ENCODE measurements at places on chromosomes 1 and 21. TPM values are rescaled to one million over a fixed set of nuclear protein-coding genes. Genes with fewer than 3 reads are reported as not detected.

The AMY1C gene
- total RNA-seq: not detected

The GUCA2A gene
- total RNA-seq: 1.8 TPM

The KIF14 gene
- total RNA-seq: 0.45 TPM

The PDZK1 gene
- total RNA-seq: 5.1 TPM

The LMOD1 gene
- total RNA-seq: 399 TPM

The CRYBG2 gene
- total RNA-seq: 12.7 TPM

The GJA9 gene
- not detected for total RNA-seq

The COL16A1 gene
- 127 TPM for total RNA-seq

The ANGPTL7 gene
- total RNA-seq: not detected

The ERVH48-1 gene
- total RNA-seq: not detected

DNA sequence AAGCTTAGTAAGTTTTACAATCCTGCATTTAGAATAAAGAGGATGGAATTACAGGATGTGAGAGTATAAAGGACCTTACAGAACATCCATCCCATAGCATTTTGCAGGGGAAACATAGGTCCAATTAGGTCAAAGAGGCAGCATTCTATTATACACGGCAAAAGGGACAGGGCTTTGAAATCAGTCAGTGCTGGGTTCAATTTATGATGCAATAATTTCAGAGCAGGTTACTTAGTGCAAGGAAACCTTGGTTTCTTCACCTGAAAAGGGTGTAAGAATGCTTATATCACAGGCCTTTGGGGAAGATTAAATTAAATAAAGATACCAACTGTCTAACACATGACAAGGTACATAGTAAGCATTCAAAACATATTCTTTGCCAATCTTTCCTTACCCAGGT, 17.1 kb upstream of the NTNG1 start:
- no peaks in the 10 kb centered on the region for H3K4me1 ChIP-seq

- peak; percentile 53 for DNase-seq
- no peaks in the 10 kb centered on the region for H3K27me3 ChIP-seq
- H3K4me3 ChIP-seq: no peak overlapping the region
- no peak overlapping the region for H3K27ac ChIP-seq
These were observed 27.1 kb upstream of the HHAT start for GRCh38 chr1:210301615-210302000.

DNA sequence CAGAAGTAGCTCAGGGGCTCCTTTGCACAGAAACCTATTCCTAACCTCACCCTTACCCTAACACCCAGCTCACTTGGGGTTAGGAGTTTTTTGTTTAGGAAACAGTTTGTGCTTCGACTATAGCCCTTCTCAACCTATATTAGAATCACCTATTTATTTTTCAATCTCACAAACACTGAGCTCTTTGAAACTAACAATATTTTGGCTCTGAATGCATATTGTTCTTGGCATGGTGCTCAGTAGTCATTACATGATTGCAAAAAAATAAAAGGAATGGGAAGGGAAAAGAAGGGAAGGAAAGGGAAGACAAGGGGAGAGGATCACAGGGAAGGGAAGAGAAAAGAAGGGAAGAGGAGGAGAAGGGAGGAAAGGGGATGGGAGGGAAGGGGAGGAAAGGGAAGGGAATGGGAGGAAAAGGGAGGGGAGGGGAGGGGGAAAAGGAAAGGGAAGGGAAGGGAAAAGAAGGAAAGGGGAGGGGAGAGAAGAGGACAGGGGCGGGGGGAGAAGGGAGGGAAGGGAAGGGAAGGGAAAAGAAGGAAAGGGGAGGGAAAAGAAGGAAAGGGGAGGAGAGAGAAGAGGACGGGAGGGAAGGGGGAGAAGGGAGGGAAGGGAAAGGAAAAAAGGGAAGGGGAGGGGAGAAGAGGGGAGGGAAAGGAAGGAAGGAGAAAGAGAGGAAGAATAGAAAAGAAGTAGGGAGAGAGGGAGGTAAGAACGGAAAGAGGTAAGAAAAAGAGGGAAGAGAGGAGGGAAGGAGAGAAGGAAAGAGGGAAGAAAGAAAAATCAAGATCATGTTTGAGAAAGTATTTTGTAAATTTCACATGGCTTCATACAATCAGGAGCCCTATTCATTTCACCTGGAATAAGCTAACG, 484.1 kb upstream of the NFIA start:
- H3K27ac ChIP-seq: no peak overlapping the region
- no peaks in the 10 kb centered on the region for H3K4me1 ChIP-seq
- no peak for DNase-seq
- no peaks in the 10 kb centered on the region for H3K36me3 ChIP-seq
- H3K27me3 ChIP-seq: no peaks in the 10 kb centered on the region

GRCh38 chr1:69535490-69535889, 32.2 kb upstream of the LRRC7 start:
- no peak overlapping the region for H3K27ac ChIP-seq
- H3K36me3 ChIP-seq: no peaks in the 10 kb centered on the region
- DNase-seq: no peak
- H3K4me1 ChIP-seq: no peaks in the 10 kb centered on the region

DNA sequence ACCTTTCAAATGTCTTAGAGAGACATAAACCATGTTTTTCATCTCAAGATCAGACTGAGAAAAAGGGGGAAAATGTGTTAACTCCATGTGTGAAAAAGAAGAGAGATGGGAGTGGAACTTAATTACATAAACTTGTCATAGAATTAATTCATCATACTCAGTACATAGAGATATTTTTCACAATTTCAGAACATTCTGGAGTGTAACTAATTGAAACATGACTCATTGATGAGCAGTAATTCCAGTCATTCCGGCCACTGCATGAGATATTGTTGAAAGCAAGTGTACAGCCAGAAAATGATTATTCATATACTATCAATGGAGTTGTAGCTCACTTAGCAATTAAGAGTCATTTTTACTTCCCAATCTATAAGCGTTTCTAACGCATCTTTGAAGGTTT, 739.3 kb downstream of the LTN1 start:
- H3K36me3 ChIP-seq: no peaks in the 10 kb centered on the region
- DNase-seq: no peak
- no peaks in the 10 kb centered on the region for H3K27me3 ChIP-seq
- H3K4me3 ChIP-seq: no peak overlapping the region
- peaks cover 24% of the 10 kb centered on the region for H3K4me1 ChIP-seq

GRCh38 chr1:25843483-25843882, 15.8 kb downstream of the AUNIP start:
- no peaks in the 10 kb centered on the region for H3K4me1 ChIP-seq
- no peak overlapping the region for H3K4me3 ChIP-seq
- H3K27me3 ChIP-seq: no peaks in the 10 kb centered on the region
- no peak for DNase-seq
- no peaks in the 10 kb centered on the region for H3K36me3 ChIP-seq

DNA sequence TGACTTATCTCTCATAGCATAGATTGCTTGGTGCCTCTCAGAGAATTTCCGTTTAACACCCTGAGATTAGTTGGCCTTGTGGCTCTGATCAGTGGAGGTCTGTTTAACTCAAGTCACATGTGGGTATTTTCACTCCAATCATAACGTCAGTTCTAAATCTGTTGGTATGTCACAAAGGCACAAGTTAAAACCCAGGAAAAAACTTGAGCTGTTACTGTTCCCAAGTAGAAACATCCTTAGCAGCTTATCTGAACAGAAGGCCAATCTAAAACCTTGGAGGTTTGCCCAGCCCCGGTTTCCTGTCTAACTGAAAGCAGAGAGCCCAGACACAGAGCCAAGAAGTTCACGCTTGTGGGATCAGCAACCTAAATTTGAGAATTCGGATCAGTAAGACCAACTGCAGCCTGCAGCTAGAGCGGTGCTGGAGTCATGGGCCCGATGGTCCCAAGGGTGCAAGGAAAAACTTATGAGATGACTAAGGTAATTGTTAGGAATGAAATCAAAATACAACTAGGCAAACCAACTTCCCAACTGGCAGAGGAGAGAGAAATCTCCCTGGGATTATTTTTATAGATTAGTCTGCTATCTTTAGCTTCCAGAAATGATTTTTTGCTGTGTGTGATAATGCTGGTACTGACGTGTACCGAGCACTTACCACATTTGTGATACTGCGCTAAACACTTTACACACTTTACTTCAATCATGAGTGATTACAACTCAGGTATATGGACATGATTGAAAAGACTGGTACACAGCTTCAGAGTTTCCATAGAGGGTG, 90.2 kb upstream of the C1orf21 start:
- no peaks in the 10 kb centered on the region for H3K27me3 ChIP-seq
- DNase-seq: peak; percentile 90
- no peaks in the 10 kb centered on the region for H3K36me3 ChIP-seq
- H3K4me3 ChIP-seq: no peak overlapping the region
- H3K4me1 ChIP-seq: peaks cover 4% of the 10 kb centered on the region

- no peaks in the 10 kb centered on the region for H3K27me3 ChIP-seq
- no peaks in the 10 kb centered on the region for H3K36me3 ChIP-seq
- no peak overlapping the region for H3K27ac ChIP-seq
- DNase-seq: no peak
- no peak overlapping the region for H3K4me3 ChIP-seq
These were observed 40.0 kb downstream of the RCAN1 start for GRCh38 chr21:34574601-34575529.

DNA sequence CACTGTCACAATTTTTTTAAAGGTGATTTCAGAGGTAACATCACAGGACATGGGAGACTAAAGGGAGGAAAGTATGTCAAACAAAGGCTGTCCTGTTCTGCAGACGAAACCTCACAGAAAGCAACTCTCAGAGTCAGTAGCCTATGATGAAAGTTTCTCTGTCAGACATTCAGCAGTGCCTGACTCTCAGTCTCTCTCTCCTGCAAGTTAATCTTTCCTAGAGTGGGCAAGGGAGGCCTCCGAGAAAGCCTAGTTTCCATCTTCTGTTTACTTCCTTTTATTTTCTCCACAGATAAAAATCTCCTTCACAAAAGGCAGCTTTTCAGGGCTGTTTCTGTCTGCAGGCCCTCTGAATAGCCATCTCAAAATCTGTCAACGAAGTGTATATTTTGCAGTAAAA, 24.9 kb upstream of the FMO2 start:
- H3K36me3 ChIP-seq: no peaks in the 10 kb centered on the region
- H3K4me3 ChIP-seq: no peak overlapping the region
- peaks cover 27% of the 10 kb centered on the region for H3K4me1 ChIP-seq
- no peak overlapping the region for H3K27ac ChIP-seq
- DNase-seq: peak; percentile 39
- H3K27me3 ChIP-seq: no peaks in the 10 kb centered on the region

DNA sequence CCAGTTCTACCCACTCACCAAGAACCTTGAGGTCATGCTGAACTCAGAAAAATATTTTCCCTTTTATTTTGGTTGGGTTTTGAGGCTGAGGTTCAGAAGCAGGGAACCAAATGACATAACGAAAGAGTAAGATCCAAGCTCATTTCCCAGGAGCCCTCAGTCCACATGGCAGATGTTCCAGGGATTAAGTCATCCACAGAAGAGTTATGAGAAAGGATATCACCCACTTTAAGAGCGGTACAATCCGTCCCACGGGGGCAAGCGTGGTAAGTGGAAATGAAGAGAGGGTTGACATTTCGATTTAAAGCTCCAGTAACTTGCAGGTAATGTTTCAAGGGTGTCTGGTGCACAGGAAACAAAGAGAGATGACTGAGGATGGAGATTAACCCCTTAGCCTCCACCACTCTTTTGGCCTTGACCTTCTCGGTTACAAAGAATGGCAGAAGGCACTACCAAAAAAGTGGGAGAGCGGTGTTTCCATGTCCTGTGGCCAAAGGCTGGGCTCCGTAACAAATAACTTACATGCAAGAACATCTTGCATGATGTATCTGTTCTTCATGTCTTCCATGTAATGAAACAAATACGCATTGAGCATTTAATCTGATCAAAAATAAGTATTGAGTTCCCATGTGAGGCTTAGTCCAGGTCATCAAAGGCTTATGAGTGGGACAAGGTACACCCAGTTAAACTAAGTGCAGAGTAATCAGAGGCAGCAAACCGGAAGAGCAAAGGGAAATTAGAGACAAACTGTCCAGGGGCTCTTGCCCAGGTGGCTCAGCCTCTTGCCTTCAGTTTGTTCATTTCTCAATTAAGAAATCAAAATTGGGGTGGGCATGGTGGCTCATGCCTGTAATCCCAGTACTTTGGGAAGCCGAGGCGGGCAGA, 241.4 kb downstream of the TOMM20 start:
- H3K4me3 ChIP-seq: no peak overlapping the region
- no peak for DNase-seq
- H3K36me3 ChIP-seq: no peaks in the 10 kb centered on the region
- no peaks in the 10 kb centered on the region for H3K27me3 ChIP-seq

DNA sequence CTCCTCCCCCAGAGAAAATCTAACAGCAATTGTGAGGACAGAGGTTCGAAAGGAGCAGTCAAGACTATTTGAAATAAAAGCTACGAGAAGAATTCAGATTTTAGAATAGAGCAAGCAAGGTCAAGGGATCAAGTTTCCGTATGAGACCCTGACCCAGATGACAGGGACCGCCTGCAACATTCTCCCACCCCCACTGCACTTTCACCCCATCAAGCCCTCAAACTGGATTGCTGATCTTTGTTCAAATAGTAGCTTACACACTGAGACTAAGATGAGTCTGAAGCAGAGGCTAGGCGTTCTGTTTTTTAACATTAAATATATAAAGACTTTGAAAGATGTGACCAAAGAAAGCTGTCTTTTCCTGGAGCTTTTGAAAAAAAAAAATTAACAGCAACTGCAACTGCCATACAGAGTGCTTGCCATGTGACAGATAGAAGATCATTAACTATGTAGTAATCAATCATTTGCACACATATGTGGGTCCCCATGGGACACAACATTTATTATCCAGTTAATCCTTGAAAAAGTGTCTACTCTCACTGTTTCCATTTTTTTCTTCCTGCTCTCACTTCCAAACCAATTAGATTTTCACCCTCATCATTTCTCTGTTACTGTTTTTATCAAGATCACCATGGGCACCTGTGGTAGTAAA, 120.0 kb downstream of the GRIK1 start:
- H3K27me3 ChIP-seq: no peaks in the 10 kb centered on the region
- no peaks in the 10 kb centered on the region for H3K4me1 ChIP-seq
- DNase-seq: peak; percentile 6
- no peak overlapping the region for H3K27ac ChIP-seq

- H3K4me1 ChIP-seq: no peaks in the 10 kb centered on the region
- peaks cover 12% of the 10 kb centered on the region for H3K36me3 ChIP-seq
- no peak overlapping the region for H3K4me3 ChIP-seq
- no peaks in the 10 kb centered on the region for H3K27me3 ChIP-seq
These were observed 11.2 kb downstream of the TRIM62 start for GRCh38 chr1:33170351-33171274.

DNA sequence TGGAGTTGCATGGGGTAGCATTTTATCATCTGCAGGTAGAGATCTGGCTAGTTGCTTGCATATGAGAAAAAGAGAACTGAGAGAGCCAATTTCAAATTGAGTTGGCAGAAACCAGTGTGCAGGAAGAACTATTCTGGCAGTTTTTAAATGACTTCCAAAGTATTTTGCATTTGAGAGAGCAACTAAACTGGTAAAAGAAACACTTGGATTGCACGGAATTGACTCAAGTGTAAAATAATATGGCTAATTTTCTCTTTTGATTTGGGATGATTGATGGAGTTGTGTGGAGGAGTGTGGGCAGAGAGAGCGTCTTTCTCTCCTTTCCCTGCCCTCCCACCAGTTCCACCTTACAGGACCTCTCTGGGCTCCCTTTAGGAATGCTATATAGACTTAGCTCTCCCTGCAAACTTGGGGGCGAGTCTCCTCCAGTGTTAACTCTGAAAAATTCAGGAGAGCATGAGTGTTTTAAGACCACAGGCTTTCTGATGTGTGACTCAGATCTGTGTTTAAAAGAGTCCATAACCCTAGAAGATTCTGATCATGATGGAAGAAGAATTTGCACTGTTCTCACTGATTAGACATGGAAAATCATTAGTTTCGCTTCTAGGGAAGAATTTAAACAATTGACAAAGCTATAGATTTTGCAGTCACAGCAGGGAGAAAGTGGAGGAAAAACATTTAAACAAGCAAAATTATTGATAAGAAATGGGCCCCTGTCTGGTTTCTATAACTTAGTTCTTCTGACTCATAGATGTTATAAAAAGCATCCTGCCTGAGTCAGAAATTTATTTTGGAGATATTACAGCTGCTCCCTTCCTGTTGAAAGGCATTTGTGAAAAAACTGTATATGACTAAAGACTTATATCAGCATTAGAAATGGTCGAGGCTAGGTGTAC, 24.9 kb upstream of the CTBS start:
- peak overlapping the region; percentile 34 for H3K27ac ChIP-seq
- no peaks in the 10 kb centered on the region for H3K4me1 ChIP-seq
- no peaks in the 10 kb centered on the region for H3K36me3 ChIP-seq
